ENCODE measurements at places on chromosomes 12 and 14.

GRCh38 chr12:94430304-94430703 lies 29.4 kb downstream of the CEP83 start:
- no peak for DNase-seq

DNA sequence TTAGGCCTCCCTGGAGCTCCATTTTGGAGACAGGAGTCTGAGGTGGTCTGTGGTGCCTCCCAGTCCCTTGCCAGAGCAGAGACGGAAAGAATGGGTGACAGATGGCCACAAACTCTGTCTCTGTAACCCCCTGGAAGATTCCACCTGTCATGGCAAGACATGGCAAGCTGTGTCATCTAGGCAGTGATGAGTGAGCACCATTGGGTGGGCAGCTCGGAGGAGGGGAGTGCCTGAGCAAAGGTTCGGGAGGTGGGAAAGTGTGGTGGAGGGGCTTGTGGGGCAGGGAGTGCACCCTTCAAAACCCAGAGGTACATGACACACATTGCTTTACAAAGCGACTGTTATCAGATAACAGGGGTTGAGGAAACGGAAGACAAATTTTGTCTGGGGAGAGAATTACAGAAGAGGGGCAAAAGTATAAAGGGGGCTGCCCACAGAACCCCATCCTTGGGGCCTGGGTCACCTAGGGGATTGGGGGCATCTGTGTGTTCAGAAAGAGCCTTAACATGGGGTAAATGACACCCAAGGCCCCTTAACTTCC lies 3.5 kb downstream of the RIN3 start:
- DNase-seq = peak; percentile 61

GRCh38 chr14:50232276-50232642 lies 881 bp upstream of the SOS2 start:
- no peak for DNase-seq

GRCh38 chr12:54419088-54419887 lies at the start of gene ITGA5:
ITGA5 (minus strand) TSS chr12:54419266; CDS start chr12:54419198, 68 bp downstream.
- no peak for DNase-seq

Measured in activated CD8-positive, alpha-beta memory T cell treated with anti-CD3 and anti-CD28 coated beads for 1 hour (primary cell).